NCI-H69 (cell line): ENCODE measurements at places on chromosomes 16 and 17.

DNA sequence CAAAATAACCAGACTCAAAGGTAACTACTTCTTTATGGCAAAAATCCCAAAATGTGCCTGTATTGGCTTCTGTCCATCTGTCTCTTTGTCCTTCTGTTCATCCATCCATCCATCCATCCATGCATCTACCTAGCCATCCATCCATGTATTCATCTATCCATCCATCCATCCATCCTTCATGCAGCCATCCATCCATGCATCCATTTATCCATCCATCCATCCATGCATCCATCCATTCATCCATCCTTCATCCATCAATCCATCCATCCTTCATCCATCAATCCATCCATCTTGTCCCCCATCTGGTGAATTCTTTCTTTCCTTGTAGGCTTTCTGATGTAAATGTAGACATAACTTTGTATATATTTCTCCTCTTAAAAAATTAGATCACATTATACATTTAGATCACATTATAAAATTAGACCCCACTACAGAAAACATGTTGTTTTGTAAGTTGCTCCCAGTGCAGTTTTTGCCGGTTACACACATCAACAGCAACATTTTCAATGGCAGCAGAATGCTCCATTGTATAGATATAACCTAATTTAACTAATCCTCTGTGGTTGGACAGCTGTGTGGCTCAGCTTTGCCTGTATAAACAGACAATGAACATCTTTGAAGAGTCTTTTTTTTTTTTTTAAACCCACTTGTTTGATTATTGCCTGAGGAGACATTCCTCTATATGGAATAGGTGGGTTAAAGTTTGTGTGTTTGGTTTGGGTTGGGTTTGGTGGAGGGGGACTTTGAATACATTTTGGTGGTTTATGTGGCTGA lies 72.0 kb downstream of the MSI2 start:
- no peak for DNase-seq

DNA sequence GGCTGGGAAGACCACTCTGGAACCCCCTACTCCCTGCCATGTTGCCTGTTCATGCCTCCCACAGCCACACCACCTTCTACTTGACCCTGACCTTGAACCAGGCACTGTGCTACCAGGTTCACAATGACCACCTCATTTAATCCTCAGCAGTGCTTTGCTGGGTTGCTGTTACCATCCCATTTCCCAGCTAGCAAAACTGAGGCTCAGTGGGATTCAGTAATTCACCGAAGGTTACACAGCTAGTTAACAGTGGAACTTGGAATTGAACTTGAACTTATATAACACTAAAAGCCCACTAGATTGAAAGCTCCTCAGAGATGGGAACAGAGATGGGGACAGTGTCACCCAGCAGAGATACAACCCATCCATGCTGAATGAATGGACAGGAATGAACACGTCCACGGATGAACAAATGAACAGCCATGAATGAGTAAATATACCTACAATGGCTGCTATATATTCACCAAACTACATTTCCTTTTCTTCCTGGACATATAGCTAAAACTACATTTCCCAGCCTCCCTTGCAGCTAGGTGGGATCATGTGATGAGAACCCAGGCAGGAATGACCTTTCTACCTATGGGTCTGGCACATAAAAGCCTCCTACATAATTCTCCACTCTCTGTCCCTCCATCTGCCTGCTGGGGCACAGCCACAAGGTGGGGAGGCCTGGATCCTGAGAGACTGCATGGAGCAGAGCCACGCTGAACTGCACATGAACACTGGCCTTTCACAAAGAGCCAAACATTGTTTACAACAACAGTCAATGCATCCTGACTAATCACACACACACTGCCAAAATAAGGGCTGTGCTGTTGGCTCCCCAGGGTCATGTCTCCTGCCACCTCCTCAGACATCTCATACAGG lies 94.8 kb downstream of the RMI2 start:
- DNase-seq, result peak; percentile 31

DNA sequence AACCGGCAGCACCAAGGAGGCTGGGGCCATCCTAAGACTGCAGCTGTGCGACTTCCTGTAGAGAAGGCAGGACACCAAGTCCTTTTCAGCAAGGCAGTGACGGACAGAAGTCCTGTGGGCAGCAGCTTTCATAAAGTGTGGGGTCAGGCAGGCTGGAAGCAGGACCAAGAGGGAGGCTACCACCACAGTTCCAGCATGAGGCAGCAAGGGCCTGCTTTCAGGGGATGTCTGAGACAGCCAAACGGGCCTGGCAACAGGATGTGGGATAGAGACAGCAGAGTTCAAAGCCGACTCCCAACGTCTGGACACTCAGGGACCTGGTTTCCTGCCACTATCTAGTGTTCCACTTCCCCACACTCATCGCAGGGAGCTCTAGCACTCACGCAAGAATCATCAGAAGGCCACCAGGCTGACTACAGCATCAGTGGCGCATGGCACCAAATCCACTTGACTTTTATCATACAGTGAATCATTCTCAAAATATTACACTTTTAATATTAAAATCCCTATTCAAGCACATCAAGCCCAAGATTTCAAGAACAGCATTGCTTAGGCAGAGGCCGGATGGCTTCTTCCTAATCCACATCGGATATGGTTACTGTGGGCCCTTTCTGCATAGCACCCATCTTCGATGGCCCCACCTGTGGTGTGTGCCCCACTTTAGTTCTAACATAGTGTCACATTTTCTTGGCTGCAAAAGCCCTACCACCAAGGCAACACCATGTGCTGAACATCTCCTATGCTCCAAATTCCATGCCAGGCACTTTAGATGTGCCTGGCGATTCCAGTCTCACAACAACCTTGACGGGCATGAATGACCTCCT lies 5.2 kb downstream of the USP7 start:
- peak; percentile 40 for DNase-seq

DNA sequence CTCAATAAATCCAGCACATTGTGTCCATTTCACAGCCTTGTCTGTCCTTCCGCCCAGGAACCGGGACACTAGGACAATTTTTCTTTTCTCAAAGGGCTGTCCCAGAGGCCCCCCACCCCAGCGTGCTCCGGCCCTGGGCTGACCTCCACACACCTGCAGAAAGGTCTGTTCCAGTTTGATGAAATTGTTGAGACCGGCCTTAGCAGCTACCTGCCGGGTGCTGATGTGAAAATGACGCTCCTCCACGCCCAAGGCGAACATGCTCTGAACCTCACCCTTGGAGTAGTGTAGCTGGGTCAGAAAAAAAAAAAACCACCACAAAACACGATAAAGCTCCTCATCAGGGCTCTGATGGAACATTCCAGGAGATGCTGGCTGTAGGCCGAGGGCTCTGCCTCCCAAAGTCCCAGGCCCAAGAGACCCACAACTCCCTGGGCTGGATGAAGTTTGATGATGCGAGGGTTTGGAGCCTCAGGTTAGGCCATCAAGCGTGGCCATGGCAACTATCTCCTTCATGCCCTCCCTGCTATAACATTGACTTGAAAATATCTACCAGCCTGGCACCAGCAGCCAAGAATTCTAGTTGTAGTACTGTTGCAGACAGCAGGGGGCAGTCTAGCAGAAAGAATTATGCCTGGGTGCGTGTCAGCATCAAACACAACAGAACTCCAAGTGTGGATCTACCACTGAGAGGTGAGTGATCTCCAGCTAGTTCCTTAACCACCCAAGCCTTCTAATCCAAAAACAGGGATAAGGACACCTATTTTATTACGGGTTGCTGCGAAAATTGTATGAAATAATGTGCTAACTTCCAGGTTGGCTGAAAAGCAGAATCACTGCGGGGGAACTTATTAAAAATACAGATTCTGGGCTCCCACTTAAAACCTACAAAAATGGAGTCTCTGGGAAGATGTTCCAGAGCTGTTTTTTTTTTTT lies 62.1 kb downstream of the RMI2 start:
- peak; percentile 85 for DNase-seq

- no peak for DNase-seq
Measured at GRCh38 chr16:84214451-84215066, 23.6 kb downstream of the ADAD2 start.

DNA sequence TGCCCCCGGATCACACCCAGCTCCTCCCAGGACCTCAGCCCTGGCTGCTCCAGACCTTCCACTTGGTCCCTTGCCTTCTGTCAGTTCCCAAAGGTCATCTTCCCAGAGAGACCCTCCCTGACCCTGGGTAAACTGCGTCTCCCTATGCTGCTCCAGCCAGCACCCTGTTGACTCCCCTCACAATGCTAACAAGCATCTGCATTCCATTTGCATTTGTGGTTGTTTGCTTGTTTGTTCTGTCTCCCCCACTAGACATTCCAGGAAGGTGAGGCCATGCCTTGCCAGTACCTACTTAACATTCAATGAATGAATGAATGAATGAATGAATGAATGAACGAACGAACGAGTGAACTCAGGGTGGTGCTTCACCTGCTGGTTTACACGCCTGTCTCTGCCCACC lies 171.2 kb downstream of the WSCD1 start:
- no peak for DNase-seq

GRCh38 chr17:8621585-8621984 lies 8.9 kb downstream of the MYH10 start:
- no peak for DNase-seq

DNA sequence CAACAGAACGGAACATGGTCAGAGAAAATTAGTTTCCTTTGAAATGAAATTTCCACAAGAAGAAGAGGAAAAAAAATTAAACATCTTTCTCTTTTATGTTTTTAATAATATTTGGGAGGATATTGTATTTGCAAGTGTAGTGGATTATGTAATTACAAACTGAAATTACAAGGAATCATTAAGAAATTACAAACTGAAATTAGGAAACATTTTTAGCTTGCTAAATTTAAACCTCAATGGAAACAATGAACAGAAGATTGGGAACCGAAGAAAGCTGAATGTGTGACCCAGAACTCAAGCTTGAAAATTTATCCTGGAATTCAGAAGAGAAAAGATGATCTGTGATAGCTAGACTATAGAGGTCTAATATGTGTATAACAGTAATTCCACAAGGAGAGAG lies 4.4 kb upstream of the PIK3R5 start:
- no peak for DNase-seq

DNA sequence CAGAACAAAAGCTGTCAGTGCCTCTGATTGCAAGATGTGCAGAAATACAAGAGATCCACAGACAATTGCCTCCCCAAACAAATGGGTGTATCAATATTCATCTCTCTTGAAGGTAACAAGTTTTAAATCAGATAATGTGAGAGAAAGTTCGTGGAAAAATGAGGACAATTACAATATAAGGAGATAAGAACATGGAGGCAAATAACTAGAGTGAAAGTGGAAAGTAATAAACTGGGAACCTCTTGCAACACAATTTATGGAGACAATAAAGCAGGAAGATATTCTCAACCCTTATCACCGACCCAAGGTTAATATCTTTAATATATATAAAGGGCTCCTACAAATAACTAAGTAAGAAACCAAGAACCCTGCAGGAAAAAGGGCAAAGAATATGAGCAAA lies 14.2 kb upstream of the KRT19 start:
- no peak for DNase-seq

- no peak for DNase-seq
Measured at GRCh38 chr16:53901408-53901807, 197.5 kb downstream of the FTO start.

- DNase-seq, result no peak
Measured at GRCh38 chr17:21200590-21201297, 13.2 kb downstream of the TMEM11 start.
